Urothelium cell line (cell line): ENCODE measurements at places on chromosomes 1 and 21.

DNA sequence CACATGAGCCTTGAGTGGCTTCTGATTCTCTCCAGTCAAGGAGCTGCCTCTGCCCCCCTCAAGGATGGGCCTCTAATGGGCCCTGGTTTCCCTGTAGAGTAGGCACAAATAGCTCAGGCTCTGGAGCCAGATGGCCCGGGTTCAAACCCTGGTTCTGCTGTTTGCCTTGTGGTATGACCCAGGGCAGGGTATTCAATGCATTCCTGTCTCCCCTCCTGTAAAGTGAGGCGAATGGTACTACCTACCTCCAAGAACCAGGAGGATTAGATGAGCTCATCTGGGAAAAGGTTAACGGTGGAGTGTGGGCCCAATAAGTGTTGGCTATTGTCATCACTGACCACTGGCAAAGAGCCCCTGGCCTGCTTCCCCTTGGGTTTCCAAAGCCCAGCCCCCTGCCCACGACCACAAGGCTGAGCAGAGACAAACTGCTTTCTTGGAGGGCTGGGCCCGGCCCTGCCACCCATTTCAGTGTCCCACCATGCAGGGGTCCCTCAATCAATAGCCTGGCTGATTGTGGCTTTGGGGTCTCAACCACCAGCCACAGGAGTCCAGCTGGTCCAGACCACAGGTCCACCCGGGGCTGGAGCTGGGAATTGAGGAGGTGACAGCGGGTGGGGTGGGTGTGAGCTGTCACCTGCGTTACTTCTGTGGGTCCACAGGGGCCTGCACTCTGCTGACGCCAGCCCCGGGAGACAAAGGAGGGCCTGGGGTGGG is 115.6 kb upstream of the RUNX3 start:
- no peak for DNase-seq

DNA sequence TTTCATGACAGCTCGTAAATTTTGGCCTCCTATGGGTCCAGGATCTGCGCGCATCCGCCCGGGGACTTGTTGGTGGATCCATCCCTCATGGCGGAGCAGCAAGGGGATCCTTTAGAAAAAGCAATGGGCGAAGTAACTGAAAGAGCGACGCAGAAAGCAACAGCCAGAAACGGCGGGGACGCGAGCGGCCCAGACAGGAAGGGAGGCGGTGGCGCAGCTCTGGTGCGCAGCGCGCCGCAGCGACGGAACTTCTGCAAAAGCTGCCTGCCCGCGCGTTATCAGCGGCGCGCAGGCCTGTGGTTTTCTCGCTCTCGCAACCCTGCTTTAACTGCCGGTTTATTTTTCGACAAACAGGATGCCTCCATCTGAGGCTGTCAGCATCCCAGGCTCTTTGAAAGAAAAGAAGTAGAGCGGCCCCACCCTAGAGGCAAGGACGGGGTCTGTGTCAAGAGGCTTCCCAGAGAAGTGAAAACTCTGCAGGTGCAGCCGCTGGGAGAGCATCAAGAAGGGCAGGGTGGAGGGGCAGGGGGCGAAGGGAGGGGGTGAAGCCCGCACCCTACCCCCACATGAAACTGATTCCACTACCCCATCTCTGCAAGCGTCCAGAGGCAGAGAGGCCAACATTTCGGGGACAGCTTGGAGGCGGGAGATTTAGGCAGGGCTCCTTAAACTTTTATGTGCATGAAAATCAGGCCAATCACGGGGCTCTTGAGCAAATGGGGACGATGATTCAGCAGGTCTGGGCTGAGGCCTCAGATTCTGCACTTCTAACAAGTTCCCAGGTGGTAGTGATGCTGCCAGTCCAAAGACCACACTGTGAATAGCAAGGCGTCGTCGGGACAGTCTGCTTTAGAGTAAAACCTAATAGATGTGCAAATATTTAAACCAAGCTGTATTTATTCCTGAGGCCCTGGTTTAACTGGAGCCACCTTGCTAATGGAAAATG is 22.2 kb downstream of the RUNX1 start:
- no peak for DNase-seq

GRCh38 chr1:19877821-19878636 is 4.2 kb upstream of the OTUD3 start:
- no peak for DNase-seq

GRCh38 chr1:230618537-230618936 is 23.7 kb upstream of the COG2 start:
- DNase-seq: no peak

GRCh38 chr1:172402878-172403569 is 17.5 kb upstream of the C1orf105 start:
- DNase-seq: no peak

DNA sequence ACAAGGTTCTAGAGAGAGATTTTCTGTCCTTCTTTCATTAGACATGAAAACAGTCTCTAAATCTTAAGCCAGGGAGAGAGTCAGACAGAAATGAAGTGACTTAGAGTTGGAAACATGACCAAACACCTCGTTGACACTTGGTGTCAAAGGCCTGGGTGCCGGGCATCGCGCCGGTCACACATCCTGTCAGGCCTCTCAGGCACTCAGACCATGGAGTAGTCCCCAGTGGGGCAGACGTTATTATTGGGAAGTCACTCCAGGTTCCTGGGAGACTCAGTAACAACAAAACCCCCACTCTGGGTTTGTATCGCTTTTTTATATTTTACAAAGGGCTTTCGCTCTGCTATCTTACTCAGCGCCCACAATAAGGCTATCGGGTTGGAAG is 25.8 kb downstream of the KCNN3 start:
- DNase-seq: no peak

GRCh38 chr1:151401125-151401788 is 1.9 kb downstream of the PSMB4 start:
- no peak for DNase-seq

DNA sequence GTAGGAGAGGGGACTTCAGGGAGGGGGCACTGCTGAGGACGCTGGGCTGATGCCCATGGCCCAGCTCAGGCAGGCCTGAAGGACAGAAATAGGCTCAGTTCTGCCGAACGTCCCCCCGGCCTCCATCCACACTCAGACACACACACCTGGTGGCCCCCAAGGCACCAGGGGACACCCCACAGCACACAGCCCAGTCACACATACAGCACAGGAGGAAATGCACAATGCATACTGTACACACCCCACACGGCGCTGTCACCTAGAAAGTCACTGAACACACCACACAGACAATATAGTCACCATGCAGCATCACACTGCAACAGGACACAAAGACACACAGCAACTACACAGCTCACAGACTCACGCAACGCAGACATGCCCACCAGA is 562 bp downstream of the SYTL1 start:
- DNase-seq: no peak

DNA sequence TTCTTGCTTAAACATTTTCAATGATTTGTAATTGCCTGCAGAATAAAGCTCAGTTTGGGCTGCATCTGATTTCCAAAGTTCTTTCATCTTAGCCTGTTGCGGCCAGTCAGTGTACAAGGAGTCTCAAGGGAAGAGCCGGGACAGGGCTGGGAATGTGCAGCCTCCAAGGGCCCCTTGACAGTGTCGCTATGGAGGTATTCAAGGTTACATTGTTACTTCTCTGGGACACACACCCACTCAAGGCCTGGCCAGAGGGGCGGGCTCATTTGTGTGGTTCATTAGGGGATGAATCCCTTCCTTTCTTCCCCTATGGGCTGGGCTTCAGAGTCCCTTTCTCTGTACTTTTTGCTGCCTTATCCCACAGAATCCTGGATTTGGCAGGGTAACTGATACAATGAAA is 107.6 kb upstream of the CSF3R start:
- no peak for DNase-seq

- no peak for DNase-seq
Measured at GRCh38 chr1:9626201-9626608, 25.3 kb upstream of the PIK3CD start.

DNA sequence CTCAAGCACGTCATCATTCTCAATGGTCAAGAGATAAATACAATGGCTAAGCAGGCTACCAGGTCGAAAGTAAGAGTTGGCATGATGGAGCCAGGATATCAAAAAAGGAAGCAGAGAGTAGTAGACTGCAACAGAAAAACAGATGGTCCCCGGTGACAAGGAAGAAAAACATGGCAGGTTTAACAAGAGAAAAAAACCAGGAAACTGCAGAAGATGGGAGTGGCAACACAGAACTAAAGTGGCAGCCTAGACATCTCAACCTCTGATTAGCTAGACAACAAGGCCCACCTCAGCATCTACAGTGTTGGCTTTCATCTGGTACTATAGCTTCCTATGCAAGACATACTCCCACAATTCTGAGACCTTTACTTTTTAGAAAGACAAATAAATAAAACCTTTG is 3.1 kb downstream of the UBR4 start:
- no peak for DNase-seq

- no peak for DNase-seq
Measured at GRCh38 chr1:73770109-73770905, 427.7 kb downstream of the LRRIQ3 start.

DNA sequence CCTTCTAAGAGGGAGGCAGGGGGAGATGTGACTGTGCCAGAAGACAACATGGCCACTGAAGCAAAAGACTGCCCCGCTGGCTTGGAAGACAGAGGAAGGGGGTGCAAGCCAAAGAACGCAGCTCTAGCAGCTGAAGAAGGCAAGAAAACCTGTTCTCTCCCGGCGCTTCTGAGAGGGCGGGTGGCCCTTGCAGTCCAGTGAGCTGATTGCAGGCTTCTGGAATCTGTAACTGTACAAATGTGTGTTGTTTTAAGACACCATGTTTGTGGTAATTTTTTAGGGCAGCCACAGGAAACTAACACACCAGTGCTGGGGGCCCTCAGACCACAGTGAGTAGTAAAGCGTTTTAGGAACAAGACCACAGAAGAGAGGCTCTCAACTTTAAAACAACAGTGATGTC is 47.0 kb downstream of the CD46 start:
- no peak for DNase-seq

GRCh38 chr1:39091845-39092645 is 65.9 kb downstream of the NDUFS5 start:
- DNase-seq: no peak

GRCh38 chr1:165928075-165928731 is 100.8 kb downstream of the UCK2 start:
- peak; percentile 63 for DNase-seq

DNA sequence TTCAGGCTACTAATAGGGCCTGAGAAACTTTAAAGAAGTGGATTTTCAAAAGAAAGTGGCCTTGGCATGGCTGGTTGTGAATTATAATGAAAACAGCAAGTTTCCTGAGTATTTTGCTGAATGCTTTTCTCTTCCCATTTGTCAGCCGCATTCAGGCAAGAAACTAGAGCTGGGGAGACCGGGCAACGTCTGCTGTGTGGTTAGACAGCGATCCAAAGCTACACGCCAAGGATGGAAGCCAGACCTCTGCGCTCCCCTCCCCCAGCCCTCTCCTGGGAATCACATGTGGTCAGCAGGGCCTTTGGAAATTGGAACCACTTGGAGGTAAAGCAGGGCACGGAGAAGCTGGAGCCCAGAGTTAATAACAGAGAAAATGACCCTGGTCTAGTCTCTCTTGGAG is 114.1 kb upstream of the CD34 start:
- DNase-seq: no peak

- DNase-seq: peak; percentile 13
Measured at GRCh38 chr1:221101807-221102605, 222.8 kb downstream of the HLX start.

DNA sequence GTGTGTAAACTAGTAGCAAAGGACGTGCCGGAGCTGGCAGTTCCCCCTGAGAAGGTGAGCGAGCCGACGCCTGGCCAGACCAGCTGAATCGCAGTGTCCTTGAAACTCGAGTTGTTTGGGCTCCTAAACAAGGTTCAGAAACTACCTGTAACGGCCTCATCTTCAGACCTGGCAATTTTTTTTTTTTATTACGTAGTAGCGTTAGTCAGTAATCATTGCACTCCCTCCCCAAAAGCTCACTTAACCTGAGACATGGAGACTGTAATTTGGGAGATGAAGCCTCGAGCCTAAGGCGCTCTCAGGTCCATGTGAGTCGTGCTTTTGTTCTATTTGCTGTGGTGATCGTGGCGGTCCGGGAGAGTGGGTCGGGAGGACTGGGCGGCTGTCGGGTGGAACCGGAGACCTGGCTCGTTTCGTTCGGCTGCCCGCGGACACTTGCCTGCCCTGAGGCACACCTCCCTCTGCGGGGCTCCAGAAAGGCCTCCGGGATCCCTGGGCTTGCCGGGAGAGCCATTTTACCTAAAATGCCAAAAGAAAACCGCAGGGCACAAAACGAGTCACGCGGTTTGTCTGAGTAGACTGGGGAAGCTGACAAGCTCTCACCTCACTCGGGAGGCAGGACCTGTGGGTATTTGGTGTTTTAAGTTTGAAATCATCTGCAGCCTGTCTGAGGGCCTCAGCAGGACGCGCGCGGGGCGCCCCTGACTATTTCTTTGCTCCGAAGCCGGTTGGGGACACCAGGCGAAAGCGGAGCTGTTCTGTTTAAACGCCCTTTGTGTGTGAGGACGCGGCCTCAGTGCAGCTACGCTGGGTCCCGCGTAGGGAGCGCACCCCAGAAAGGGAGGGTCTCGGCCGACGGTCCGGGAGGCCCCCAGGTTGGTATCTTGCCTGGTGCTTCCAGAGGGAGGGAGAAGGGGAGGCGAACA is 722 bp downstream of the LHX8 start:
- no peak for DNase-seq

GRCh38 chr1:31931593-31932225 is 6.5 kb downstream of the PTP4A2 start:
- peak; percentile 26 for DNase-seq

DNA sequence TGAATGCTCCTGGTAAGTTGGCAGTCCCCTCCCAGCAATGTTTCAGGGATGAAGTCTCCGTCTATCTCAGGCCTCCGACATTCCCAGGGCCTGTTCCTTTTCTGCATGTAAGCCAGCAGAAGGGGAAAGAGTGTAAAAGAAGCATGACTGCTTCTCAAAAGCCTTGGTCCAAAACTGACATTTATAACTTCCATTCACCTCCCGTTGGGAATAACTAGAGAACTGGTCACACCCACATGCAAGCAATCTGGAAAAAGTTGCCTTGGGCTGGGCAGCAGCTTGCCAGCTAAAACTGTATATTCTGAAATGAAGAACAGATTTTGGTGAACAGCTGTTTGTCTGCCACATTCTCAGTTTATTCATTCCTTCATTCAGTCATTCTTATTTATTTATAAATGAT is 24.2 kb upstream of the NPL start:
- DNase-seq: no peak

GRCh38 chr21:41655259-41655658 is 111.6 kb downstream of the RIPK4 start:
- no peak for DNase-seq

- no peak for DNase-seq
Measured at GRCh38 chr1:68815632-68816031, 318.8 kb upstream of the DEPDC1 start.

DNA sequence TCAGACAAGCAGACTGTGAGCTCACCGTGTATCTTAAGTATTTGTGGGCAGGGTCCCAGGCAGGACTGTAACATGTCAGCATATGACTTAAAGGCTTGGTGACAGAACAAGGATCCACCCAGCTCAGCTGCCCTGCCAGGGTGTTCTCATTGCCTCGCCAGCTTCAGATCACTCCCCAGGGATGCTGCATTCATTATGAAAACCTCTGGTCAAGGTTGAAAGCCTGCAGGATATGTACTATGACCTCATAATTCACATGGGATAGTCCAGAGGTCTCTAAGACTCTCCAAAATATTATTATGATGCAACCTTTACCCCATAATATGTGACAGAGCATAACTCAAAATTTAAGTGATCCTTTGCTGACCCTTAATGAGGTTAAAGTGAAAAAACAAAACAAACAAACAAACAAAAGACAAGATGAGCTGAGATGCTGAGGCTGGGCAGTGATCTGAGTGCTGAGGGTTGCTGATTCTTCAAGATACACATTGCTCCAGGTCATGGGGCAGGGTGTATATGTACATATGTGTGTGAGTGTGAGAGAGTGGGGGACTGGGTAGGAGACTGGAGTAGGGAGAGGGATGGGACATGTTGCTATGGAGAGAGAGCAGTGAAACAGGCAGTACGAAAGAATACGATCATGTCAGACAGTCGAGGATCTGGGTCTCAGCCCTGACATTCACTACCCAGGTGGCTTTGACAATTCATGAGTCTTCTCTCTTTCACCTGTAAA is 98.8 kb upstream of the DUSP10 start:
- DNase-seq: no peak
